Non-pigmented ciliary epithelial cell (primary cell): ENCODE measurements at places on chromosomes 7 and 10.

DNA sequence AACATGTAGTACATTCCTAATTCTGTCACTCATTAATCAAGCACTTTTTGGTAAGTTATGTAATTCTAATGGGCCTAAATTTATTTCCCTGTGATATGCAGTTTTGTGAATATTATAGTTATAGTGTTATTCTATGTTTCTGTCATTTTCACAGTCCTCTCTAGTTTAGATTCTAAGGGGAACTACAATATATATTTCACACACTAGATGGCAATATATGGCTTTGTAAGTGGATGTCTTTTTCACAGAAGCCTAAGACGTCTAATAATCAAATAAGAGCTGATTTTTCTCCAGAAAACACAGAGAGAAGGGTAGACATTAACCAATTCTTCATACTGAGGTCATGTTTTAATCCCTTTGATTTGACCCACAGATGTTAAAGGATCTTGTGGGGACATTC lies 18.0 kb downstream of the RNLS start:
- DNase-seq: no peak

DNA sequence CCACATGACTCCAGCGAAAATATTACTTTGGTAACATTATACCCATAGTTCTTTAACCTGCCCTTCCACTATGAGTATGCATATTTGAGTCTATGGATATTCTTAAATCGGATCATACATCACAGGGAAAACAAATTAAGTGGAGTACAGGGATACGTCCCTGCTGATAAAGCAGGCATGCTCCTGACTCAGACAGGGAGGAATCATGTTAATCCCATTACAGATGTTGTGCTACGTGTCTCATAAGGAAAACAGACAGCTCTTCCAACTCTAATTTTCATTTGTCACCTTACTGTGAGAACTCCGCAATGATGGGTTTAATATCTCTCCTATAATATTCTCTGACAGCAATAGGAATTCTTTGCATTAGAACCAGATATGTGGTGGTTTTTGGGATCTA lies 469.5 kb upstream of the POM121L12 start:
- no peak for DNase-seq

GRCh38 chr7:81155654-81156373 lies 237.0 kb upstream of the SEMA3C start:
- no peak for DNase-seq

- DNase-seq: no peak
Measured at GRCh38 chr10:72682638-72683037, 9.3 kb upstream of the MCU start.

GRCh38 chr10:121101561-121101960 lies 250.4 kb downstream of the WDR11 start:
- DNase-seq: no peak

DNA sequence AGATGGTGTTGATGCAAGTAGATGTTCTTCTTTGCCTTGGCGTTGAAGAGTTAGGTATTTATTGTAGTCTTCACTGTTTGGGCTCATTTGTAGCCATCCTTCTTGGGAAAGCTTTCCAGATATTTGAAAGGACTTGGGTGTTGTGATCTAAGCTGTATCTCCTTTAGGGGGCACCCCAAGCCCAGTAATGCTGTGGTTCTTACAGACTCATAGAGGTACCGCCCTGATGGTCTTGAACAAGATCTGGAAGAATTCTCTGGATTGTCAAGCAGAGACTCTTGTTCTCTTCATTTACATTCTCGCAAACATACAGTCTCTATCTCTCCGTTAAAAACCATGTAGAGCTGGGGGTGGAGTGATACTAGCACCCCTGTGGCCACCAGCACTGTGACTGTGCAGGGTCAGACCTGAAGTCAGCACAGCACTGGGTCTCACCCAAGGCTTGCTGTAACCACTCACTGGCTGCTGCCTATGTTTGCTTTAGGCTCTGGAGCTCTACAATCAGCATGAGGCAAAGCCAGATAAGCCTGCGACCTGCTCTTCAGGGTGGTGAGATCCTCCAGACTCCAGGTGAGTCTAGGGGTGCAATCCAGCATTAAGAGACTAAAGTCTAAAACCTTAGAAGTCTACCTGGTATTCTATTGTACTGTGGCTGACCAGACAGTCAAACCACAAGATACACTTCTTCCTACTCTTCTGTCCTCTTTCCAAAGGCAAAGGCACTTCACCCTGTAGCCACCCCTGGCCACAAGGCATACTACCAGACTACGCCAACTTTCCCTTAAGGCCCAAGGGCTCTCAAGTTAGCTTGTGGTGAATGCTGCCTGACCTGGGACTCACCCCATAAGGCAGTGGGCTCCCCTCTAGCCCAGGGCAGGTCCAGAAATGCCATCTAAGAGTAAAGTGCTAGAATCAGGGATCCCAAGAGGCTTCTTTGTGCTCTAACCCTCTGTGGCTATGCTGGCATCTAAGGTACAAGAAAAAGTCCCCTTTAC lies 209.7 kb upstream of the TMEM196 start:
- DNase-seq: peak; percentile 34

- DNase-seq: no peak
Measured at GRCh38 chr7:38561166-38561565, 70.0 kb downstream of the AMPH start.

DNA sequence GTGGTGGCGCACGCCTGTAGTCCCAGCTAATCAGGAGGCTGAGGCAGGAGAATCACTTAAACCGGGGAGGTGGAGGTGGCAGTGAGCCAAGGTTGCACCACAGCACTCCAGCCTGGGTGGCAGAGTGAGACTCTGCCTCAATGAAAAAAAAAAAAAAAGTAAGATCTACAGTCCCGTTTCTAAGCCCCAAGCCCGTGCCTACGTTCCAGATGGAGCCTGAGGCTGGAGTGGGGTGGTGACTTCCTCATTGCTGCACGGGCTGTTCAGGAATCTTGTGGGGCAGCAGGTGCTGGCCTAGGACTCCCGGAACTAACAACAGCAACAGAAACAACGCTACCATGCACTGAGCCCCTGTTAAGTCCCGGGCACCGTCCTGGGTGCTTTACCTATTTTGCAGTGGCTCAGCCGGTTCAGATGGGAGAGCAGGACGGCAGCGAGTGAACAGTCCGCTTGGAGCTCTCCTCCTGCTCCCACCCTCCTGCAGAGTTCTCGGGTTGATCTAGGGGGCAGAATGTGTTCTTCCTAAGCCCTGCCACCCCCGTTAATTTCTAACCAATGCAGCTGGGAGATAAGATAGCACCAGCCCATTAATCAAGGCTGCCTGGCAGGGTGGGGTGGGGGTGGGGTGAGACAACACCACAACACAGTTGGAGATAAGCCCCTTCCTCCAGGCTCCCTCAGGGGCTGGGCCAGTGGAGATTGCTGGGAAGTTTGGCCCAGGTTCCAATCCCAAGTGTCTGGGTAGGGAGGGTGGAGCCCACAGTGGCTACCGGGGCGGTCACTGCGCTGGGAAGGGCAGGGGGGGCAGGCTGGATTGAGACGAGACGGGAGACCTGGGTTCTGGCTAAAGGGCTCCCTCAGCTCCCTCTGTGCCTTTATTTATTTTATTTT lies 17.0 kb upstream of the SFRP5 start:
- no peak for DNase-seq

- no peak for DNase-seq
Measured at GRCh38 chr10:97499561-97500296, 1.0 kb downstream of the UBTD1 start.

GRCh38 chr10:92965314-92965713 lies 95.3 kb upstream of the CYP26C1 start:
- peak; percentile 19 for DNase-seq

DNA sequence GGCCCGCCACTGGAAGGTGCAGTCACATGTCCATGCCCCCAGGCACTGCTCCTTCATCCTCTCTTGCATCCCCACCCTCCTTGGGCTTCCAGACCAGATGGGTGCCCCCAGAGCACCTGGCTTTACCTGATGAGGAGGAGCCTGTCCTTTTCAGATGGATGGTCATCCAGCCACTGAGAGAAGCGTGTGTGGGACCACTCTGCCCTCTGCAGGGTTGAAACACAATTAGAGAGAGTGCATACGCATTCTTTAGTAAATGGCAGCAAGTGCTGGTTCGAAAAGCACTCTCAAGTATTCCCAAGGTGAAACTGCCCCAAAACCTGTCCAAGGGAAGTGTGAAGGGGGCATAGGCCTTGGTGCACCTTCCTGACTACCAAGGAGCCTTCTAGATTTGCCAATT lies 41.6 kb downstream of the HBP1 start:
- no peak for DNase-seq

GRCh38 chr10:98478430-98479222 lies 31.9 kb upstream of the HPS1 start:
- DNase-seq: no peak

DNA sequence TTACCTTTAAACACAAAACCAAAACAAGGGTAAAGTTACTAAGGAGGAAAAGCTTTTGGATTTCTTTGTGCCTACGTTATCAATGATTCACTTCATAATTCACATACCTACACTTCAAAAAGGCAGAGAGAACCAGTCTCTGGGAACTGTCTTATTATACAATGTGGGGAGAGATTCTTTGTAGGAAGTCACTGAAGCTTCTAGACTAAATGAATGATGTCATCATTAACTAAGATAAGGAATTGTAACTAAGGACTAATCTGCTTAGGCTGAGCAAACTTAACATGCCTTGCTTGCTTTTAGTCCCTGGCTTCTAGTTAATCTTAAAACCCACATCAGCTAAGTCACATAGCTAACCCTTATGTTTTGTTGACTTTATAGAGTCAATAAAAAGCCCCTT lies 771.2 kb downstream of the NXPH1 start:
- DNase-seq: peak; percentile 42

- no peak for DNase-seq
Measured at GRCh38 chr10:86922553-86922961, 34.9 kb downstream of the MMRN2 start.

GRCh38 chr7:146764458-146764857 lies 647.9 kb downstream of the CNTNAP2 start:
- no peak for DNase-seq

GRCh38 chr7:31864646-31865045 lies 177.6 kb downstream of the PPP1R17 start:
- no peak for DNase-seq

DNA sequence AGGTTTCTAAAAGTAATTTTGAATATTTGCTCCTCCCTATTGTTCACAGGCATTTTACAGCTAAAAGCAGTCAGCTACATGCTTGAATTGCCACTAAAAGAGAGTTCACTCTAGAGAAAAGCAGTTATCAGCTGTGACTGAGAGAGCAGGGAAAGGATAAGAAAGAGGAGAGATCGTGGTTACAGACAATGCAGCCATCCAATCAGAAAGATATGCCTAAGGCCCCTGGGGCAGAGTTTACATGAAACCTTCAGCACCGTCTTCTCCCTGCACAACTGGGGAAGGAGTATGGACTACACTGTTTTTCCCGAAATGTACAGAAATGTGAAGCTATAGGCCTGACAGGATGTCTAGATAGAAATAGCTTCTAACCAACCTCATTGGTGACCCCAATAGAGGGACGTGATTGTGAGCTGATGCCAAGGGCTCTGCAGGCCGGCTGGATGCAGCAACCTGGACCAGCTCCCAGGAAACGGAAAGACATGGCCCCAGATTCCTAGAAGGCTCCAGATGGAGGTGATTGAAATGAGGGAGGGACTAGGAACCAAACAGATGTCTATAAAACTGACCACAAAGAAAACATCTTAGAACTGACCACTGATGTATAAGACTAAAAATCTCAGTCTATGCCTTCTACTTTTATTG lies 3.2 kb upstream of the VSTM4 start:
- DNase-seq: no peak

GRCh38 chr10:61793760-61794703 lies 107.5 kb upstream of the ARID5B start:
- DNase-seq: peak; percentile 40

DNA sequence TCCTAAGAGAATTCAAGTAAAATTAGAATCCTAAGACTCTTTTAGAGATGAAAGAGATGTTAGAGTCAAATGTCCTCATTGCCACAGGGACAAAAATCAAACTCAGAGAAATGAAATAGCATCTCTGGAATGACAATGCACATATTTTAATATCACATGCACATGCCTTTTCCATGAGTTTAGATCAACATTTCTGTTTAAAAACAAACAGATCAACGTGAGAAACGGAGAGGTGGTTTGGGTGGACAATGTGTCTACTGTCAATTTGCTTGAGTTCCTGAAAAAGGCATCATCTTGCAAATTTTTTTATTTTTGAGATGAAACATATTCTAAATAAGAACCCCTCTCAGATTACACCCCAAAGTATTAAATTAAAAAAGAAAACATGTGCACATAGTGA lies 130.0 kb downstream of the CHRM2 start:
- DNase-seq: no peak

DNA sequence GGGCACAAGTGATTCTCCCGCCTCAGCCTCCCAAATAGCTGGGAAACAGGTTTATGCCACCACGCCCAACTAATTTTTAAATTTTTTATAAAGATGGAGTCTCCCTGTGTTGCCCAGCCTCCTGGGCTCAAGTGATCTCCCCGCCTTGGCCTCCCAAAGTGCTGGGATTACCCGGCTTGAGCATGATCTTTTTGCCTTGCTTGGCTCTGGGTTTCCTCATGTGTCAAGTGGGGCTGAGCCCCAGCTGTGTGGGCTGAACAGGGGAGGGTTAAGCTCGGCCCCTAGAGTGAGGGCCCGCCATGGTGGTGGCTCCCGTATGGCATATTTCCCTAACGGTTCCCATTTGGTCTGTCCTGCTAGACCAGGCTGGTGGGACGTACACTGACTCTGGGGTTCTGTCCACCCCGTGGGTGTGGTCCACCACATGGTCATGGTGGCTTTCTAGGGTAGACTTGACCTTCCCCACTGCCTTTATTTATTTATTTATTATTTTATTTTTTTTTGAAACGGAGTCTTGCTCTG lies 66.3 kb downstream of the LHPP start:
- DNase-seq: no peak

- no peak for DNase-seq
Measured at GRCh38 chr7:295155-296154, 5.5 kb downstream of the FOXL3 start.
